ENCODE measurements at places on chromosomes 4 and X. TPM values are rescaled to one million over a fixed set of nuclear protein-coding genes. Genes with fewer than 3 reads are reported as not detected.

Gene CCDC120
- polyA plus RNA-seq = 3.1 TPM

Gene MAGEB16
- not detected for polyA plus RNA-seq

Gene RHOXF2
- polyA plus RNA-seq = not detected

Gene GLOD5
- not detected for polyA plus RNA-seq

Gene ZXDA
- 2.6 TPM for polyA plus RNA-seq
